ENCODE measurements at places on chromosomes 11 and 22.

DNA sequence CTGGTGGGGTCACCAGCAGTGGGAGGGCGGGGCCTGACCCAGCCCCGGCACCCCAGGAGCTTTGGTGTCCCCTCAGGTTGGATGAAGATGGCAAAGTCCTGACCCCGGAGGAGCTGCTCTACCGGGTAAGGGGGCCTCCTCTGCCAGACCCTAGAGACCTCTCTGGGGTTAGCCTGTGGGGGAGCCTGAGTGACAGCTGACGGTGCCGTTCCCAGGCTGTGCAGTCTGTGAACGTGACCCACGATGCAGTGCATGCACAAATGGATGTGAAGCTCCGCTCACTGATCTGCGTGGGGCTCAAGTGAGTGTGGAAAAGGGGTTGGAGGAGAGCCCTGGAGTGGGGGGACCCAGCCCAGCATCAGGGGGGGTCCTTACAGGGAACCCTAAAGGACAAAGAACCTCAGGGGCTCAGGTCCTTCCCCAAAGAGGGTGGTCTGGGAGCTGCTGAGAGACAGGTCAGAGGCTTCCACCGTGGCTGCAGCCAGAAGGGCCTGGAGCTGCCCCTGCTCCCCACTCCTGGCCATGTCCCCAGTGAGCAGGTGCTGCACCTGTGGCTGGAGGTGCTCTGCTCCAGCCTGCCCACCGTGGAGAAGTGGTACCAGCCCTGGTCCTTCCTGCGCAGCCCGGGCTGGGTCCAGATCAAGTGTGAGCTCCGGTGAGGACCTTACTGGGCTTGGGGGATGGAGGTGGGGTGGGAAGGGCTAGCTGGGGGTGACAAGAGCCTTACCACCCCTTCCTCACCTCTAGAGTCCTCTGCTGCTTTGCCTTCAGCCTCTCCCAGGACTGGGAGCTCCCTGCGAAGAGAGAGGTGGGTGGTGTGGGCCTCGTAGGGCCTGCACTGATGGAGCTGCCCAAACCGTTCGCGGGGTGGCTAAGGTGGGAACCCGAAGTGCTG, 38.6 kb downstream of the SGSM3 start:
- peaks cover 30% of the 10 kb centered on the region for H3K36me3 ChIP-seq
- no peaks in the 10 kb centered on the region for H3K27me3 ChIP-seq
- peak overlapping the region; percentile 35 for H3K27ac ChIP-seq
- DNase-seq: no peak
- H3K4me3 ChIP-seq: no peak overlapping the region

DNA sequence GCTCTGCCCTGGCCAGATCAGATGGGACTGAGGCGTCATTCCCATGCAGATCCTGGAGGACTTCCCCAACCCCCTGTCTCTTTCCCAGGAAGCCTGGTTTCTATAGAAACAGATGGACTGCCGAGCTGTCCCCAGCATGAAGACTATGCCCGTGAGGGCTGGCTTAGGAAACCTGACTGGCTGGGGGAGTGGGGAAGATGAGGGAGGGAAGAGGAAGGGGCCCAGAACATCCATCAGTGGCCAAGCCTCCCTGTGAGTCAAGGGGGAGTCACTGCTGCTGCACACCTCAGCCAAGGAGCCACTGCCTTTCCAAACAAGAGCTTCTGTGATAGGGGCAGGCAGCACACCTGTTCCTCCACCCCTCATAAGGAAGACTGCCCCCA, 5.8 kb downstream of the TP53I11 start:
- DNase-seq: no peak
- H3K4me1 ChIP-seq: peaks cover 73% of the 10 kb centered on the region
- H3K36me3 ChIP-seq: peaks cover 7% of the 10 kb centered on the region
- H3K27me3 ChIP-seq: no peaks in the 10 kb centered on the region

- no peaks in the 10 kb centered on the region for H3K4me1 ChIP-seq
- DNase-seq: no peak
- H3K4me3 ChIP-seq: no peak overlapping the region
- no peak overlapping the region for H3K27ac ChIP-seq
- no peaks in the 10 kb centered on the region for H3K27me3 ChIP-seq
- H3K36me3 ChIP-seq: no peaks in the 10 kb centered on the region
These were observed 413.8 kb upstream of the ARHGAP42 start for GRCh38 chr11:100273066-100273815.

GRCh38 chr22:22060200-22061084, 77.9 kb upstream of the TOP3B start:
- H3K4me3 ChIP-seq: no peak overlapping the region
- no peaks in the 10 kb centered on the region for H3K4me1 ChIP-seq
- no peak overlapping the region for H3K27ac ChIP-seq
- H3K36me3 ChIP-seq: no peaks in the 10 kb centered on the region
- DNase-seq: no peak
- peaks cover 67% of the 10 kb centered on the region for H3K27me3 ChIP-seq

DNA sequence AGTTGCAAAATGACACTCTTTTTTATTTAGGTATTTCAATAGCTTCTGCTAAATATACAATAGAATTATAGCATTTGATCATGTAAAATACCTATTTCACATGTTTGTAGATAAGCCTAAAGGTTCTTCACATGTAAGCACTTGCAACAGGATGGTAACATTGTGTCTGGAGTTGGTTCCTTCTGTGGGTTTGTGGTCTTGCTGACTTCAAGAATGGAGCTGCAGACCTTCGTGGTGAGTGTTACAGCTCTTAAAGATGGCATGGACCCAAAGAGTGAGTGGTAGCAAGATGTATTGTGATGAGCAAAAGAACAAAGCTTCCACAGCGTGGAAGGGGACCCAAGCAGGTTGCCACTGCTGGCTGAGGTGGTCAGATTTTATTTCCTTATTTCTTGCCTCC, 246.4 kb upstream of the PDGFD start:
- no peak for DNase-seq
- H3K4me1 ChIP-seq: no peaks in the 10 kb centered on the region
- H3K4me3 ChIP-seq: no peak overlapping the region

DNA sequence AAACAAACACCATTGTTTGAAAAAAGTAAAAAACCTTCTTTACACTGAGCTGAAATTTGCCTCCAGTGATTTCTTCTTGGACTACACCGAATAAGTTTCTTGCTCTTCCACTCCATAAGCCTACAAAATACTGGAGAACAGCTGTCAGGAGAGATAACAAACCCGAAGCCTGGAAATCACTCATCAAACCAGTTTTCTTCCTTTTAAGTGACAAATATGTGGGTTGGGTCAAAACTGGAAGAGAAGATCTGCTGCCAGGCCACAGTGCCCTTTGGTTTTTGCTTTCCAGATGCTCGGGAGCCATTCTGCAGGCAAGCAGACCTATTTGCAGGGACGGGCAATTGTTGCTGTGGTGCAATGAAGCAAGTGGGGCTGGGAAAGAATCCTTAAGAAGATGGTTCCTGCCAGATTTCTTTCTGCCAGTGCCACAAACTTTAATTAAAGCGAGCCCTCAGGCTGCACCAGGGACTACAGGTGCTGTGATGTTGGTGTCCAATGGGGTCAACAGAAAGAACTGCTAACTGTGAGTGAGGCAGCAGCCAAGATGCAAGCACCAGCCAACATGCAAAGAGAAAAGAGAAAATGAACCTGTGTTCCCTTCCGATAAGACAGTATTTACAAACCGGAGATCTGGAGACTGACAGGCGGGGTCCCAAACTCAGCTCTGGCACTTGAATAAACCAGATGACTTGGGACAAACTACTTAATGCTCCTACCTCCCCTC, 44.8 kb upstream of the SMCO4 start:
- no peak overlapping the region for H3K27ac ChIP-seq
- H3K36me3 ChIP-seq: no peaks in the 10 kb centered on the region
- no peak overlapping the region for H3K4me3 ChIP-seq
- DNase-seq: no peak
- H3K27me3 ChIP-seq: peaks cover 75% of the 10 kb centered on the region
- no peaks in the 10 kb centered on the region for H3K4me1 ChIP-seq

GRCh38 chr22:33853200-33854097, 66.8 kb downstream of the LARGE1 start:
- no peaks in the 10 kb centered on the region for H3K36me3 ChIP-seq
- peak overlapping the region; percentile 74 for H3K27ac ChIP-seq
- peaks cover 13% of the 10 kb centered on the region for H3K4me1 ChIP-seq
- no peaks in the 10 kb centered on the region for H3K27me3 ChIP-seq
- peak overlapping the region; percentile 81 for H3K4me3 ChIP-seq

GRCh38 chr11:125569915-125570621, 791 bp downstream of the EI24 start:
- H3K4me1 ChIP-seq: peaks cover 25% of the 10 kb centered on the region
- peaks cover 32% of the 10 kb centered on the region for H3K36me3 ChIP-seq
- no peak for DNase-seq

DNA sequence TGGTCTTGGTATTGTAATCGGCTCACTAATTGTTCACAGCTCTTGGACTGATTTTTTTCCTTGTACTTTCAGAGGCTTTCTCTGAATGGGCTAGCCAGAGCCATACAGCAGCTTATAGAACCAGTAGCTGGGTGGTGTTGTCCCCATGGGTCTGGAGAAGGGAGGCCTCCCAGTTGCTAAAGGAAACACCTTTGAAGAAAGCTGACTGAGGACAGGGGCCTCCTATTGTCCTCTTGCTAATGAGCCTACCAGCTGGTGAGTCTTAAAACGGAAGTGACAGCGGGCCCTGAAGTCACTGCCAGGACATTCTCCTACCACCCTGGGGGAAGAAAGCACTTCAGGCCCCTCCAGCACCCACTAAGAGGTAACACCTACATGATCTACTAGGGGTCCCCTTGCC, 9.9 kb downstream of the FADS3 start:
- H3K27ac ChIP-seq: no peak overlapping the region
- DNase-seq: no peak
- H3K4me3 ChIP-seq: no peak overlapping the region
- H3K36me3 ChIP-seq: no peaks in the 10 kb centered on the region

DNA sequence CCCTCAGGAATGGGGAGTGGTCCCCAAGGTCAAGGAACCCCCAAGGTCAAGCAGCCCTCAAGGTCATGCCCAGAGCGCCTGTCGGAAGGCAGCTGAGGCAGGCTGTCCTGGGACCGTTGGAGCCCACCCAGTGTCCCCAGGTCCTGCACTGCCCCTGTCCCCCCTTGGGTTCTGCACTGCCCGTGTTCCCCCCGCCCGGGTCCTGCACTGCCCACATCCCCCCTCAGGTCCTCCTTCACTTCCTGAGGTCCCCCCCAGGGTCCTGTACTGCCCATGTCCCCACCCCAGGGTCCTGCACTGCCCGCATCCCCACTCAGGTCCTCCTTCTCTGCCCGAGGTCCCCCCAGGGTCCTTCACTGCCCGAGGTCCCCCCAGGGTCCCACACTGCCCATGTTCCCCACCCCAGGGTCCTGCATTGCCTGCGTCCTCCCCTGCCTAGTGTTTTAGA, 1073.0 kb downstream of the BRD1 start:
- peaks cover 2% of the 10 kb centered on the region for H3K36me3 ChIP-seq
- H3K4me1 ChIP-seq: no peaks in the 10 kb centered on the region
- H3K27ac ChIP-seq: no peak overlapping the region
- H3K27me3 ChIP-seq: peaks cover 13% of the 10 kb centered on the region

- H3K27ac ChIP-seq: no peak overlapping the region
- no peaks in the 10 kb centered on the region for H3K4me1 ChIP-seq
- no peak for DNase-seq
- no peak overlapping the region for H3K4me3 ChIP-seq
These were observed 117.3 kb upstream of the POU2AF2 start for GRCh38 chr11:111128076-111128870.

DNA sequence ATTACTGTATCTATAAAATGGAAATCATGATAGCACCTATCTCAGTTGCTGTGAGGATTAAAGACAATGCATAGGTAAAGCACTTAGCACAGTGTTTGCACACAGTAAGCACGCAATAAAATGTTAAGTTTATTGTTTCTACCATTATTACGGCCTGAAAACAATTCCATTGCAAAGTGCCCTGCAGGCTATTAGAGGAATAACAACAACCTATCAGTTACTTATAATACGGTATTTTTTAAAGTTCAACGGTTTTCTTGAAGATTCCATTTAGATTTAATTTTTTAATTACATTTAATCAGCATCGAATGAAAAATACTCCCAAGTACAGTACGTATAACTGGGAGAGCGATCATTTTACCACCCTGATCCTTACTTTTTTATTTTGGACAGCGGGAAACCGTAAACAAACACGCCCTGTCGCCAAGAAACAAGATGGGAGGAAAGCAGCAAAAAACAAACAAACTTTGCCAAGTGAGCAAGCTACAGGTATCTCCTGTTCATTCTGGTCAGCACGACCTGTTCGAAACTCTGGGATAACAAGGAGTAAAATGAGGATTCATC, 893 bp downstream of the SLC36A4 start:
- peaks cover 14% of the 10 kb centered on the region for H3K36me3 ChIP-seq
- peak overlapping the region; percentile 94 for H3K27ac ChIP-seq
- peaks cover 10% of the 10 kb centered on the region for H3K27me3 ChIP-seq
- peaks cover 12% of the 10 kb centered on the region for H3K4me1 ChIP-seq
- DNase-seq: no peak

DNA sequence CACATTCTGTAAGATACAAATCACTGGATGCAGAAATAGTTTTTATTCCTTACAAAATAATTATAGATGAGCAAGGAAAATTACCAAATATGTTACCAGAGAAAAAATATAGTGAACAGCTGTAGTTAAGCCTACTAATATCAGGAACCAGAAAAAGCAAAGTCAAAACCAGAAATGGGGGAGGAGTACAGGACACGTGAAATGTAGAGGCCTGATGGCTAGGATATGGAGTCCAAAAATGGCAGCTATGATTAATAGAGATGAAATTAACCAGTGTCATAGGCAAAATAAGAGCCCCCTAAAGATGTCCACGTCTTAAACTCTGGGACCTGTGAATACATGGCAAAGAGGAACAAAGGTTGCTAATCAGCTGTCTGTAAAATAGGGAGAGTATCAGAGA, 34.1 kb downstream of the MRE11 start:
- no peak overlapping the region for H3K4me3 ChIP-seq
- peaks cover 24% of the 10 kb centered on the region for H3K36me3 ChIP-seq
- H3K27me3 ChIP-seq: no peaks in the 10 kb centered on the region
- H3K4me1 ChIP-seq: peaks cover 5% of the 10 kb centered on the region
- DNase-seq: no peak

GRCh38 chr22:27638329-27639233, 163.0 kb downstream of the MN1 start:
- no peak overlapping the region for H3K27ac ChIP-seq
- H3K4me3 ChIP-seq: no peak overlapping the region
- H3K4me1 ChIP-seq: no peaks in the 10 kb centered on the region
- H3K36me3 ChIP-seq: no peaks in the 10 kb centered on the region
- DNase-seq: no peak
- peaks cover 16% of the 10 kb centered on the region for H3K27me3 ChIP-seq

DNA sequence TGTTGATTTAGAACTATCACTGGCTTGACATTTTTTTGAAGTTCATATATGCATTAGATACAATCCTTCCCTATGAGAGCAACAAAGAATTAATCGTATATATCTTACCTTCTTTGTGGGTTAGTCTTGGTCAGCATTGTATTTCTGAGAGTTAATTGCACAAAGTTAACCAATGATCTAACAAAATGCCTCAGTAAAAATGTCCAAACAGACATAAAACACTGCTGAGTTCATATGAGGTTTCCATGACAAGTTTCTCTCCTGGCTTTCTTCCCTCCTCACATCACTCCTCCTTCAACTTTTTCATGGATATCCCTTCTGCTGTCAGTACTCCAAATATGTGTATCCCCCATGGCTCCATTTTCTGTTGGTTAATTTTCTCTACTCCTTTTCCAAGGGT, 9.0 kb downstream of the MAP6 start:
- H3K36me3 ChIP-seq: no peaks in the 10 kb centered on the region
- peaks cover 44% of the 10 kb centered on the region for H3K27me3 ChIP-seq
- H3K27ac ChIP-seq: no peak overlapping the region
- H3K4me3 ChIP-seq: no peak overlapping the region
- no peaks in the 10 kb centered on the region for H3K4me1 ChIP-seq
- no peak for DNase-seq

GRCh38 chr11:36091256-36091811, 147.5 kb downstream of the LDLRAD3 start:
- H3K27me3 ChIP-seq: peaks cover 71% of the 10 kb centered on the region
- no peak for DNase-seq
- H3K27ac ChIP-seq: no peak overlapping the region
- peaks cover 3% of the 10 kb centered on the region for H3K36me3 ChIP-seq

Measured in central memory CD8-positive, alpha-beta T cell (primary cell).